ENCODE measurements at places on chromosomes 12 and 14.

- no peak for DNase-seq
These were observed 93.6 kb downstream of the STAB2 start for GRCh38 chr12:103680591-103681141.

DNA sequence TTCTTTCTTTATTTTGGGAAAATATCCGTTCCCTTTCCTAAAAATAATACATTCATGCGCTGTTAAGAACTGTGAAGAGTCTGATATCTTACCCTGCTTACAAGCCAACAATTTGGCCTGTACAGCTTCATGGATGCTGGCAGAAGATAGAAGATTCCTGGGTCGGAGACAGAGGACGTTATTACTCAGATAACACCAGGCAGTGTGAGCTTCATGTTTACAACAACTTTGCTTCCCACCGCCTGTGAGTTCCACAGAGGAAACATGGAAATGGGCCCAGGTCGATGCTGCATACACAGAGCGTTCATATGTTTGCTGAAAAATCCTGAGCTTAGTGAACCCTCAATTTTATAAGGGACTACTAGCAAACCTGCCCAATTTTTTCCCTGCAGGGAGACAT is 705.6 kb upstream of the SEL1L start:
- DNase-seq, result no peak

DNA sequence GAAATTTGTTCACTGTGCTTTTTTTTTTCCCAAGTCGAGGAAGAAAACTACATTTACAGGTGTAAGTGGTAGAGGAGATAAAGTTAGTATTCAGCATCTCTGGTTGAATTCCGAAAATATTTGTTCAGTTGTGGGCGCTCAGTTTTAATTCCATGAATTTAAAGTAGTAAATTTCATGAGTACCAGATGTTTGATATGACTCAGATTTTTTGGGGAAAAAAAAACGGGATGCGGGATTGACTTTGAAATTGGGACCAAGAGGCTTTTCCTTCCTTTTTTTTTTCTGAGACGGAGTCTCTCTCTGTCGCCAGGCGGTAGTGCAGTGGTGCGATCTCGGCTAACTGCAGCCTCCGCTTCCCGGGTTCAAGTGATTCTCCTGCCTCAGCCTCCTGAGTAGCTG is 1.6 kb downstream of the TULP3 start:
- DNase-seq, result no peak

- no peak for DNase-seq
These were observed 3.8 kb upstream of the GZMH start for GRCh38 chr14:24613241-24613640.

DNA sequence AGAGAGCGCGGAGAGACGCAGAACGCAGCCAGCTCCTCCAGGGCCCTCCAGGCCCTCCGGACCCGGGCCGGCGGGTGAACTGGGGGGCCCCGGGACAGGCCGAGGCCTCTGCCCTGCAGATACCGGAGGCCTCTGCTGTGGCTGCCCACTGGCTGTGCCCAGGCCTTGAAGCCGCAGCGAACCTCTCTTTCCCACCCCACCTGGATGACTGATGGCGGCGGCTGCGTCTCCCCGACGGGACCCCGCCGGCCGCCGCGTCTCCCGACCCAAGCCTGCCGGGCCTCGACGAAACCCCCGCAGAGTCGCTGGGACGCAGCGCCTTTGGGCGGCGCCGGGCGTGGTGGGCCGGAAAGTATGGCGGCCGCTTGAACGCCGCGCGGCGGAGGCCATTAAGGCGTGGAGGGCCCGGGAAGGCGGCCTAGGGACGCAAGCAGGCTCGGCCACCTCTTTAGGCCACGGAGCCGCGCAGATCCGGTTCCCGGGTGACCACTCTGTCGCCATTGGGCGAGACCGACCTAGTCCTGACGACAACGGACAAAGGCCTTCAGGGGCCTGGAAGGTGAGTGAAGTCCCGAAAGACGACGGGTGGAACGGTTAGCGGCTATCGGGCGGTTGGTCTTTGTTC is 8.4 kb upstream of the ERGIC2 start:
- DNase-seq, result no peak
